Astrocyte (in vitro differentiated cells and primary cell): ENCODE measurements at places on chromosomes 7 and 10. TPM values are rescaled to one million over a fixed set of nuclear protein-coding genes. Genes with fewer than 3 reads are reported as not detected.

KDM7A gene
- 4.9 and 5.4 TPM in 2 replicates for total RNA-seq

PITX3 gene
- 1.6 and 1.7 TPM in 2 replicates for total RNA-seq

BHLHA15 gene
- total RNA-seq, result 0.57 and 1.2 TPM in 2 replicates

- peak; percentile 76 for DNase-seq
Measured at GRCh38 chr7:16657656-16658279, 11.8 kb downstream of the BZW2 start.

DNA sequence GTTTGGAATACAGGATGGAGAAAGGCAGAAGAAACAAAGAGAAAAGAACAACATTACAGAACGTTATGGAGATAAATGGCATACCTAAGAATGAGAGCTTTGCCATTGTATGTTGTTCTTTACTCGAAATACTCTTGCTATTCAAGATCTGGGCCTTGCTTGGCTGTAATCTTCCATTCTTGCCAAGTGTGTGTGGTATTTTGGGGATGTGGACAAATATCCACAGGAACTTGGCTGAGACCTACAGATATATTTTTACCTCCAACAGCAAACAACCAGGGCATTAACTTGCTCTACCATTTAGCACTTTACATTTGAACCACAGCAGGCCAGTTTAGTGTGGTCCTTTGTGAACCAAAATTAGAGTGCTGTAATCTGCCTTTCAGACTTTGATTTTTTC is 76.3 kb downstream of the DKK1 start:
- DNase-seq, result peak; percentile 56

GRCh38 chr10:36612436-36612835 is 513.0 kb upstream of the ANKRD30A start:
- no peak for DNase-seq

- DNase-seq, result no peak
Measured at GRCh38 chr7:28205506-28205905, 24.9 kb upstream of the JAZF1 start.

- DNase-seq, result peak; percentile 43
Measured at GRCh38 chr10:7291487-7292270, 119.2 kb downstream of the SFMBT2 start.

- no peak for DNase-seq
Measured at GRCh38 chr7:135510592-135511183, 786 bp upstream of the CNOT4 start.

- DNase-seq, result no peak
Measured at GRCh38 chr10:29083096-29083495, 205.8 kb upstream of the LYZL1 start.

- no peak for DNase-seq
Measured at GRCh38 chr7:33973231-33974015, 68.1 kb downstream of the BMPER start.

DNA sequence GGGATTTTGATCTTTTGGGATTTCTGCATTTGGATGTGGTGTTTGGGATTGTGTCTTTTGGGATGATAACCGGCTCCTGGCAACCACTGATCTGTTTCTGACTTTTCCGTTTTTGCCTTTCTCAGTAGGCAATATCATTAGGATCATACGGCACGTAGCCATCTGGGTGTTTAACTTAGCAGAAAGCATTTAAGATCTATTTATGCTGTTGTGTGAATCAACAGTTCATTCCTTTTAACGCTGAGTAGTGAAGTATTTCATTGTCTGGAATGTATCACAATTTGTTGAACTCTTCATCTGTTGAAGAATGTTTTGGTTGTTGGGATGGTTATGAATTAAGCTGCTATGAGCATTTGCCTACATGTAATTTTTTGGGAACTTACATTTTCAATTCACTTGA is 459.6 kb downstream of the SDK1 start:
- no peak for DNase-seq

GRCh38 chr10:98045785-98046389 is 15.5 kb upstream of the CRTAC1 start:
- DNase-seq, result peak; percentile 26

- DNase-seq, result peak; percentile 36
Measured at GRCh38 chr10:78454123-78454645, 420.5 kb downstream of the RPS24 start.

- peak; percentile 22 for DNase-seq
Measured at GRCh38 chr7:64951250-64951848, 39.5 kb downstream of the ZNF117 start.

DNA sequence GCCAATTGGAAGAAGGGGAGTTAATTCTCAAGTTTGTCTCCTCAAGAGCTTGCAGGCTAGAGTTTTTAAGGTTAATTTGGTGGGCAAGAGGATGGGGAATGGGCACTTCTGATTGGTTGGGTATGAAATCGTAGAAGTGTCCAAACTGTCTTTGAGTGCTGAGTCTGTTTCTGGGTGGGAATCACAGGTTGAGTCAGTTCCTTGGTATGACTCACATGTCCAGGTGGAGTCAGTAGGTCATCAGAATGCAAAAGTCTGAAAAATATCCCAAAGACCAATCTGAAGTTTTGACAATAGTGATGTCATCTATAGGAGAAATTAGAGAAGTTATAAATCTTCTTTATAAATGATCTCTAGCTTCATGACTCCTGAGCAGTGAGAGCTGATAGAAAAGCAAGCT is 1252.2 kb downstream of the REEP3 start:
- no peak for DNase-seq
